ENCODE measurements at places on chromosomes 2 and 18. TPM values are rescaled to one million over a fixed set of nuclear protein-coding genes. Genes with fewer than 3 reads are reported as not detected.

GRCh38 chr2:47354848-47355204 lies 48.1 kb upstream of the MSH2 start:
- no peak for DNase-seq

DNA sequence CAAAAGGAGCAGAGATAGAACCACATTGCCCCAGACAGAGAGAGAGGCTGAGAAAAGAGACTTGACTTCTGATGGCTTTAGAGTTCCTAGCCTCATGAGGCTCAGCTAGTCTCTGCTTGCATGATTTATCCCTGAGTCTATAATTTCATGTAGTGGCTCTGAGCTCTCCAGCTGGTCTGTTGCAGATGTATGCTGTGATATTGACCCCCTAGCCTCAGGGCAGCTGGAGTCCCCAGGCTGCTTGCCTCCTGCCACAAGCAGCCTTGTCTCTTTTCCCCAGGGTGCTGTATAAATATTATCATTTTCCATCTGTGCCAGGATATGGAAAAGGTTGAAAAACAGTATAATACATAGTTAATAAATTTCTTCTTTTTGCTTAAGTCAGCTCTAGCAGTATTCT lies 467.6 kb upstream of the CWC22 start:
- no peak for DNase-seq

- no peak for DNase-seq
Measured at GRCh38 chr2:104945866-104946265, 92.0 kb downstream of the POU3F3 start.

GRCh38 chr18:63909870-63910269 lies 2.1 kb downstream of the SERPINB10 start:
- no peak for DNase-seq

DNA sequence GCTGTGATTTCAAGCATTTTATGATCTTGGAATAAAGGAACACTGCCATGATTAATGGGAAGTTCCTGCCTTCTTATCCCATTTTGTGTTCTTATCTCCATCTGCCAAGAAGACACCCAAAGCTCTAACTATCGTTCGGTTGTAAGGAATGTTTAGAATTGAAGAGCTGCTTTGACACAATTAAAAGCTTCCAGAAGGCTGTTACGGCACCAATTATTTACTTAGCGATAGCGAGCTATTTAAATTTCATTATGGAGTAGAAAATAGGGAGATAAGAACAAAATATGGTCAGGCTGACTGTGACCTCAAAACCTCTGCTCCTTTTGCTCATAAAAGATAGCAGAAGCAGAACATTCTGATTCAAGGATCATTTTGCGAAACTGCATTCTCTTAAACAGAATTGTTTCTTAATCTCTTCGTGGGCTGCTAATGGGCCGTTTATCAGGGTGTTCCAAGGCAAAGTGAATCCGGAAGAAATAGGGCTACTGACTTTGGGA lies 101.6 kb downstream of the SLC4A3 start:
- DNase-seq: no peak

- DNase-seq: no peak
Measured at GRCh38 chr2:946073-946948, 4.3 kb upstream of the SNTG2 start.

DNA sequence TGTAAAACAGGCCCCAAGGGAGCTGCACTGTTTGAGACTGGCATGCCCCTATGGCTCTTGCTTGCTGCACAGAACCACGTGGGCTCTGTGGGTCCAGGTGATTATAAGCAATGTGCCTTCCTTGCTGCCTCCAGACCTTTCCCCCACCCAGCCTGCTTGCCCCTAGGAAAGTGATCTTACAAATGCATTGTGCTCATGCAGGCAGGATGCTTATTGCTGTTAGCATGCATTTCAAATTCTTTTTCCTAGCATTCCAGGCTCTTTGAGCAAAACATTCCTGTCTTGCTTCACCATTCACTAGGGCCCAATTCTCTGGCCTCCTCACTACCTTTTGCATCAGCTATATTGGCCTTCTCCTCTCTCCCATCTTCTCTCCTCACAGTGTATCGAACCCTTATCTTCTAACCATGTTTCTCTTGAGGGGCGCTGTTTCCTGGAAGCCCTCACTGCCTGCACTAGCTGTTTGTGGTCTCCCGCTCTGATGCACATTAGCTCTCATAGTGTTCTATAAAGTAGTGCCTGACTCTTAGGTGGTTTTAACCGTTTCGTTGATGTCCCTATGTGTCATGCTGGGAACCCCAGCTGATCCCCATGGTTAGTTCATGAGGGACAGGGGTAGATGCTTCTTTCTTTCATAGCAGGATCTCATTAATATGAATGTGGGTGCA lies 152.9 kb upstream of the EPAS1 start:
- DNase-seq: no peak

DNA sequence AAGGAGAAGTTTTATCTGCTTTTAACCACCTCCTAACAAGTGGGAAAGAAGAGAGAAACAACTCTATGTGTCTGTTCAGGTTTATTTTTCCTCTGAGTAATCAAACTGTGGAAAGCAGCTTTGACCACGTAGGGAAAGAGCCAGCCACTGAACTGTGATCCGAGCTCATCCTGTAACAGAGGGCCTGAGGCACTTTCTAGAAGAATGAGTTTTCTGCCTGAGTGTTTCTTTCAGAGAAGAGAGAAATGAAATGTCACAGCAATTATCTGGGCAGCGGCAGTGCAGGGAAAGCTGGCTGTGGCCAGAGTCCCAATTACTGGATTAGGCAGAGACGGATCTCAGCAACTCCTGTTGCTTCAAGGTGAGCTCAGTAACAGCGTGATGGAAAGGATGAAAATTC lies 151.9 kb downstream of the CD226 start:
- DNase-seq: no peak

- DNase-seq: peak; percentile 81
Measured at GRCh38 chr2:36357847-36358659, 2.5 kb downstream of the CRIM1 start.

DNA sequence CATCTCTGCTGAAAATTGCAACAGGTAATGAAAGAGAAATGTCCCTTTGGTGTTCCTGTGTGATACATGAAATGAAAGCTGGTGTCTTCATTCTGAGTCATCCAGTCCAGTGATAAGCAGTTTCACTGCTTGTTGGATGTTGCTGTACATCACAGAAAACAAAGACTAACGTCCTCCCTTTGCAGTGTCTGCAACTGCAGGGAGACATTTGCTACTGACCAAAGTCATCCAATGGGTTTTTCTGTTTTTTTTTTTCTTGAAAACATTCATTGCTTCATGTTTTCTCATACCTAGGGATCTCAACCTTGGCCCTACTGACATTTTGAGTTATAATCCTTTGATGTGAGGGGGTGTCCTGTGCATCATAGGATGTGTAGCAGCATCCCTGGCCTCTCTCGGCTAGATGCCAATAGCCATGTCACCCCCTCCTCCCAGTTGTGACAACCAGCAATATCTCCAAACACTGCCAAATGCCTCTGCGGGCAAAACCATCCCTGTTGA lies 63.6 kb upstream of the FZD5 start:
- no peak for DNase-seq

- peak; percentile 77 for DNase-seq
Measured at GRCh38 chr18:37537868-37538525, 27.6 kb downstream of the CELF4 start.

- no peak for DNase-seq
Measured at GRCh38 chr2:153235516-153235915, 243.0 kb downstream of the RPRM start.

DNA sequence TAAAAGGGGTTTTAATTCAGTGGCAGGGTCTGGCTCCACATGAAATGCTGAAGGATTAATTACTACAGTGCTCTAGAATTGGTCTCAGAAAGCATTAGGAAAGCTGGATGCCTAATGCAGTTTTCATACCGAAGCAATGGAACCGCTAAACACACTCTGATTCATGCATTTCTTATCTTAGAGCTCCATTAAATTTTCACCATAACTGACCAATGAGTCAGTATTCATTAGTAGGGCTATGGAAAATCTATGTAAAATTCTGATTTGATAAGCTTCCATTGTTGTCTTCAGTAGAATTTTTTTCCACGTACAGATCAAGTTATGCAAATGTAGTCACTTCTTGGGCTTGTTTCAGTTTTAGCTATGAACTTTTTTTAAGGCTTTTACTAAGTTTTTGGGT lies 359.9 kb downstream of the ARHGAP15 start:
- no peak for DNase-seq

DNA sequence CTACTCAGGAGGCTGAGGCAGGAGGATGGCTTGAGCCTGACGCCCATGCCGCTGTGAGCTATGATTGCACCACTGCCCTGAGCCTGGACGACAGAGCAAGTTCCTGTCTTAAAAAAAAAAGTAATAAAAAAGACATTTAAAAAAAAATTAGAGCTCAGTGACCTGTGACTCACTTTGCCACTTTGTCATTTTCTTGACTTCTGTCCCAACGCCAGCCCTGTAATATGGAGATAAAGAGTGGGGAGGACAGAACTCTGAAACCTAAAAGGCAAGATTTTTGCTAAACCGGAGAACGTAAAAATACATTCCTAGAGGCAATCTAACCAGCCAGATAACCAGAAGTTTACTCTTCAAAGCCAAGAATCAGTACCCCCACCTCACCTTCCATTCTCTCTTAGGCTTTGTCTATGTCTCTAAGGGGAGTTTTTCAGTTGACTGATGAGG lies 49.0 kb downstream of the PRKRA start:
- DNase-seq: no peak

- peak; percentile 55 for DNase-seq
Measured at GRCh38 chr2:34188464-34189303, 589.6 kb upstream of the FAM98A start.

DNA sequence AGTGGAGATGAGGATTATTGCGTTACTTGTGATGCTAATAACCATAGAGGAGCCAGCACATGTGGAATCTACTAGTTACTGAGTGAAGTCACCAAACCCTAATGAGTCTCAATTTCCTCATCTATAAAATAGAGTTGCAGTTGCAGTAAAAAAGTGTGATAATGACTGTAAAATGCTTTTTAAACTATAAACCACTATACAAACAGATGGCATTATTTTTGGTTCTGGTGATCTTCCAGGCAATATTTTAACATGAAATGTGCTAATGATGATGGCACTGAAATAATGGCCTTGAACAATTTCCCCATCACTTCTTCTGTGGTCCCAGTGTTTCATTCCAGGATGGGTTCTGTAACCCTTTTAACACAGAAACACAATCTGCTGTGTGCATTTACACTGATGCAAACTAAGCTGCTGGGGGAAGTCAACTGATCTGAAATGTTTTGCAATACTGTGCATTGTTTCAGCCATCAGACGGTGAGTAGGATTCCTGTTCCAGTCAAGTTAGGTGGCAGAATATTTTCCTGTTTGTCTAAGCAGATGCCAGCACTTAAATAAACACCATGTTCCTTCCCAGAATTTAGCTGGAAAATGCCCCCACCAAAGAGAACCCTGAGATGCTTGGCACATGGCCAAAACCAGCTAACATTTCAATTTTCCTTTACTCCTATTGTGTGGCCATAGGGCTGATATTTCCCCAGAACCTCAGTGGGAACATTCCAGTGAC lies 52.6 kb downstream of the TACR1 start:
- DNase-seq: no peak

DNA sequence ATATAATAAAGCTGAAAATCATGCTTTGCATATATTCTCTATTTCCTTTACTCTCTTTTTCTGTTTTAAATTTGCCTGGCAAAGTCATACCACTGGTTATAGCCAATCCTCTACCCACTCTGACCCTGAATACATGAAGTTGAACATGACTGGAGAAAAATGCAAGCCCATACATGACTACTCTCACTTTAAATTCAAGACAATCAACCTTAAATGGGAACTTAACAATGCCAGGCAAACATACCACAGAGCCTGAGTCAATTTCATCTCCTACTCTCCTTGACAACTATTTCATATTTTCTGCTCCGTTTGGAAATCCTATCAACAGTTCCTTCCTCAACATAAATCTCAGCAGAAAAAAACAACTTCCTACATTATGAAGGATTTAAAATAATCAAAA lies 22.6 kb downstream of the RAD51AP2 start:
- no peak for DNase-seq

DNA sequence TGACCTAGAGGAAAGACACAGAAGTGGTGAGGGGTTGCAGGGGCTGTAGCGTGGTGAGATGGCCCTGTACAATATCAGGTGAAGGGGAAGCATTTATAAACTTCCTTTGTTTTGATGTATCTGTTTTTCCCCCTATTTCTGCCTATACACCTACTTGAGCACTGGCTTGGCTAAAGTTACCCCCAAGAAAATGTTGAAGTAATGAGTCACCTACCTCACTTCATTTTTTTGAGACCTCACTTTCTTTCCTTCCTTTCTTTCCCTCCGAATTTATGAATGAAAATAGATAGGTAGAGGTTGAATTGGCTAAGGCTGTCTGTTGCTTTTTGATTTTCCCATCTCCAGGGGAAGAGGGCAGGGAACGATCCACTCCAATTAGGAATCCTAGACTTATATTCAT lies 231.1 kb upstream of the EPAS1 start:
- DNase-seq: no peak

- DNase-seq: no peak
Measured at GRCh38 chr18:59719544-59720181, 22.4 kb upstream of the CCBE1 start.

GRCh38 chr18:49021433-49022129 lies 70.8 kb upstream of the SMAD7 start:
- DNase-seq: peak; percentile 48

GRCh38 chr18:63192885-63193349 lies 126.7 kb downstream of the BCL2 start:
- DNase-seq: no peak

DNA sequence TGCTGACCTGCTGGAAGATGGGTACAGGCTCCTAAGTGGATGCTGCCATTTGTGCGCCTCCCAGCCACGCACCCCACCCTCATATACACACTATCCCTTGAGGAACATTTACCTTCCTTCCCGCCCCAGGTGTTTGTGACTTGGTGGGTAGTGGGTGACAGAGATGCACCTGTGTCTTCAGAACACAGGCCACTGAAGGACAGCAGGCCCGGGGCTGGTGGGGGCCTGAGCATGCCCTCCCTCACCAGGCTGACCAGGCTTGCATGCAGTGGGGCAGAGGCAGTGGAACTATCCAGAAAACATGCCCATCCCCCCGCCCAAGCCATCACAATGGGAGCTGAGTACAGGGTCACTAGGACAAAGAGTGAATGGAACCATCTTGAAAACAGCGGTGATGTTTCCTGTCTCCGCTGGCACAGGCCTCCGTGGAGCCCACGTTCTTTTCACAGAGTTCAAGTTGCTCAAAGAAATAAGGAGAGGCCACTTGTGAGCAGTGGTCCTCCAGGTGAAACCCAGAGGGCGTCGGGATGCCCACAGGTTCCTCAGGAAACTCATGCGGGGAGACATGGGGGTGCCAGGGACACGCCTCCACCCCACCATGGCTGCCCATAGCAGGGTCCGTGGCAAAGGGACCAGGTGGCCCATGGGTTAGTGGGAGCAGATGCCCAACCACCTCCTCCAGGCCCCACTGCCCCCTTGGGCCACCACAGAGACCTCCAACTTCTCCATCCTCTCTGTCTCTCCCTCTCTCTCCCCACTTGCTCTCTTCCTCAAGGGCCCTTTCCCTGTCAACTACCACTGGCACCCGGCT lies 90.9 kb downstream of the MALT1 start:
- DNase-seq: no peak

The CENPA gene
- total RNA-seq: 42.0 TPM

The SLC4A1AP gene
- total RNA-seq: 36.1 TPM

The EPB41L3 gene
- total RNA-seq: not detected

The HDHD2 gene
- total RNA-seq: 6.6 TPM

The CTAGE1 gene
- total RNA-seq: not detected

The CAPN14 gene
- total RNA-seq: not detected

The INHBB gene
- not detected for total RNA-seq

The RIT2 gene
- total RNA-seq: not detected

All from G401 (cell line).